OCI-LY7 (cell line): ENCODE measurements at places on chromosomes 6 and 20.

- no peak for DNase-seq
Observed at GRCh38 chr20:57782631-57783041, 72.8 kb upstream of the PMEPA1 start.

GRCh38 chr20:38874460-38875174 lies 51.6 kb upstream of the FAM83D start:
- peak; percentile 71 for DNase-seq

DNA sequence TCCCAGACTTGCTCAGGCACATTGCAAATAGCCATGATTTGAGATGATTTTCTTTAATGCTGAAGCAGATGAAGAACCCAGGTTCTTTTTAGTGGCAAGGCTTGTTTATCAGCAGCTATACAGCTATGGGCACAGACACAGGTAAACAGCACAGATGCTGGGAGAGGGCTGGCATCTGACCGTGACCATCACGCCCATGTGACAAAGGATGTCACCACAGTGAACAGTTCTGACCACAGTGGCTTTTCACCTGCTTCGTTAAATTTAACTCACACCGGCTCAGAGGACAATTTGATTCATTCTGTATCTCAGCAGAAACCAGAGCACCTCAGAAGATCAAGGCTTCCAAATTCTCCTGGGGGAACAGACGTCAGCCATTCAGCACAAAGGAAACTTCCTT lies 142.6 kb downstream of the CDH26 start:
- no peak for DNase-seq

GRCh38 chr6:70394518-70395300 lies 18.6 kb upstream of the FAM135A start:
- DNase-seq = no peak

GRCh38 chr6:56794421-56794820 lies 151.7 kb upstream of the DST start:
- DNase-seq = no peak

- DNase-seq = peak; percentile 74
Observed at GRCh38 chr6:149065658-149066556, 251.6 kb upstream of the TAB2 start.

GRCh38 chr6:13012977-13013680 lies 296.6 kb downstream of the PHACTR1 start:
- DNase-seq = no peak

- DNase-seq = no peak
Observed at GRCh38 chr6:63537959-63538300, 34.4 kb upstream of the LOC128125822 start.

GRCh38 chr20:43028470-43028869 lies 161.2 kb downstream of the PTPRT start:
- DNase-seq = no peak

DNA sequence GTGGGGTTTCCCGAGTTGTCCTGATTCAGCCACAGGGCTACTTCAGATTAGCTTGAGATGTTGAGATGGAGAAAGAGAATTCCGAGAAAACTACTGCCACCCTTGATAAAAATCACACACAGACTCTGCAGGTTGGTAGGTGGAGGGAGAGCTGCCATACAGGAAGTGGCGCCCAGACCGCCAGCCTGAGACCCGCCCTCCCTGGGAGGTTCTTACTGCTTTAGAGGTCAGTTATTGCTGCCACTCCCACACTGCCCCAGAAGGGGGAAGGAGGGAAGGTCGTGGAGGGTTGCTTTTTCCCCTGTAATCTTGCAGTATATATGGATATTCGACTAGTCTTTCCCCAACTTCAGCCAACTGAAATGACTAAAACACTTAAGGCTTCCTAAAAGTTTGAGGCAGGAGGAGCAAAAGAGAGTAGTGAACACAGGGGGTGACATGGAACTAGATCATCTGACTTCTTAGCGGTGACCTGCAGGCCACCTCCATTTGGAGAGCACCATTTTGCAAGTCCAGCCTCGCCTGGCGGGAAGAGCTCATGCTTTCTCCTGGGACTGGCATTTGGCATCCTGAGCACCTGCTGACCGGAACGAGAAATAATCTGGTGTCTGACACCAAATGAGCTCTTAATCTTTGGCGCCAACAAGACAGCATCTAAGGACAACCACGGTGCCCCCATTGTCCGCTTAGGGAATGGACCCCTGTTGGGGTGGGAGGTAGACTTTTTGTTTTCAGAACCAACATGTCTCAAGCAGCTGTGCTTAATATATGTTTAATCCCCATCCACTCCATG lies 35.7 kb upstream of the SLC22A1 start:
- no peak for DNase-seq

DNA sequence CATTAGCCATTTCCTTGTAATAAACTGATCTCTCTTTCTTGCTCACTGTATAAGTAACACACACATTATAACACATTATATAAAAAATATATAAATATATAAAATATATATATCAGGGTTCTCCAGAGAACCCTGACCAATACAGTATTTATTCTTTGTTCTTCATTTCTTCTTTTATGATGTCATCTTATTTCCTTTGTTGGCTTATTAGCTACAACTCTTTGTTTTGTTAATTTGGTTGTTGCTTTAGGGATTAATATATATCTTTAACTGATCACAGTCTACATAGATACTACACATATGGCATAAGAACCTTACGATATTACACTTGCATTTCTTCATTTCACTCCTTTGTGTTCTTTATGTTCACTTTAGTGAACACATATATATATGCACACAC lies 14.7 kb upstream of the OPN5 start:
- DNase-seq = no peak

GRCh38 chr6:8387942-8388437 lies 47.4 kb downstream of the SLC35B3 start:
- DNase-seq = no peak
